NCI-H187 treated with DMSO at 0.1 percent for 48 hours (cell line): ENCODE measurements at places on chromosomes 5 and 9.

GRCh38 chr5:127621601-127622325 is 27.1 kb upstream of the CTXN3 start:
- no peak for DNase-seq

DNA sequence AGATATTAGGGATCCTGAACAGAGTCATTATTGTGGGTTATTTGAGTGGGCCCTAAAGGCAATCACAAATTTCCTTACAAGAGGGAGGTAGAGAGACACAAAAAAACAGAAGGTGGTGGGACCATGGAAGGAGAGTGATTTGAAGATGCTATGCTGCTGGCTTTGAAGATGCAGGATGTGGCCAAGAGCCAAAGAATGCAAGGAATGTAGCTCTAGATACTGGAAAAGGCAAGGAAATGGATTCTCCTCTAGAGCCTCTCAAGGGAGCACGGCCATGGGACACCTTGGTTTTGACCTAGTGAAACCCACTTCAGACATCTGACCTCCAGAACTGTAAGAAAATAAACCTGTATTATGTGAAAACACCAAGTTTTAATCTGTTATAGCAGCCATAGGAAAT is 53.8 kb downstream of the TTC39B start:
- no peak for DNase-seq

DNA sequence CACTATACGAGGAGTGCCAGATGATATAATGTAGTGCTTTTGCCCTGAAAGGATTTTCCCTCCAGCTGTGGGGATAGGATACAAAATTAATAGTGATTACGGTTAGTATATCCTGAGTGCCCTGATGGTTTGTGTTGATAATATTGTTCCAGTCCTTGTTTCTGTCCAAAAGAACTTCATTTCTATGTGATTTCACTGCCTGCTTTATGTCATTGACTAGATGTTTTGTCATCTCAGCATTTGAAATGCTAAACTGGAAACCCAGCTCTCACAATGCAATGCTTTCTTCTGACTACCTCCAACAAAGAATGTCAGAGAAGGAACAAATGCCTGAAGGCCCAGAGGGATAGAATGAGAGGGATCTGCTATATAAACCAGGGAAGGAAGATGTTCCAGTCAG is 177.8 kb downstream of the NIPBL start:
- no peak for DNase-seq

DNA sequence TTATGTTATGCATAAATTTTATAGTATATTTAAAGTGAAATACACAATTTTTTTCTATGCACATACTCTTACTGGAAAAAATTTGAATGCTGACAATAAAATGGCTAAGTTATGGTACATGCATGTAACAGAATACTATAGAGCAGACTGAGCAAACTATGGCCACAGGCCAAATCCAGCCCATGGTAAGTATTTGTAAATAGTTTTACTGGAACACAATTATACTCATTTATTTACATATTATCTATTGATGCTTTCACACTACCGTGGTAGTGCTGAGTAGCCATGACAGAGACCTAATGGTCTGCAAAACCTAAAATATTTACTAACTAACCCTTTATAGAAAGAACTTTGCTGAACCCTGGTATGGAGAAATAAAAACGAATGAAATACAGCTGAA is 45.7 kb downstream of the TEX10 start:
- DNase-seq = no peak

- DNase-seq = no peak
These were observed 157.7 kb downstream of the CEP120 start for GRCh38 chr5:123265551-123265950.

GRCh38 chr9:32247168-32247567 is 137.3 kb upstream of the ACO1 start:
- no peak for DNase-seq

- DNase-seq = no peak
These were observed 40.9 kb downstream of the CETN3 start for GRCh38 chr5:90368454-90369246.

DNA sequence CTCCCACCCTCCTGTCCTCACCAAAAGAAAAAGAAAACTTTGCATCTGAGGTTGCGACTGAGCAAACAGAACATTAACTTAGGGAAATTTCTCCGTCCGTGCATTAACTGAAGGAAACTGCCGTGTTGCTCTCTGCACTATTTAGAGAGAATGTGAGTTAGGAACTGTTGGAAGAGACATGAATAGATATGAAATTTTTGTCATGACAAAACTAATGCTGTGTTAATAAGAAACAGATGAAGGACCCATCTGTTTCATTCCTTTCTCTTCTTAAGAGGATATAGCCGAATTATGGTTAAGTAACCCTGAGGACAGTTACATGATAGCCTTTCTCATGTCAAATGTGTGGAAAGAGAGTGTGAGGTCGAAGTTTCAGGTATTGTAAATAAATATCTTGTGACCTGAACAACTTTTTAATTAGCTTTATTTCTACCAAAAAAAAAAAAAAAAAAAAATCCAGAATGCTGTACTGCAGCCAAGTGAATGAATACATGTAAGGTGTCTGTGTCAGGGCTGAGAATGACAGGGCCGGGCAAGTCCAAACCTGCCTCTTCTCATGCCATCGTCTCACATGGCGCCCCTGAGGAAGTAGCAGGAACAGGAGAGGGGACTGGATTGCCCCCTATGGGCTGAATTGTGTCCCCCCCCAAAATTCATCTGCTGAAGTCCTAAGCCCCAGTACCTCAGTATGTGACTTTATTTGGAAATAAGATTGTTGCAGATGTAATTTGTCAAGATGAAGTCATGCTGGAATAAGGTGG is 35.6 kb upstream of the ANKRD33B start:
- no peak for DNase-seq

DNA sequence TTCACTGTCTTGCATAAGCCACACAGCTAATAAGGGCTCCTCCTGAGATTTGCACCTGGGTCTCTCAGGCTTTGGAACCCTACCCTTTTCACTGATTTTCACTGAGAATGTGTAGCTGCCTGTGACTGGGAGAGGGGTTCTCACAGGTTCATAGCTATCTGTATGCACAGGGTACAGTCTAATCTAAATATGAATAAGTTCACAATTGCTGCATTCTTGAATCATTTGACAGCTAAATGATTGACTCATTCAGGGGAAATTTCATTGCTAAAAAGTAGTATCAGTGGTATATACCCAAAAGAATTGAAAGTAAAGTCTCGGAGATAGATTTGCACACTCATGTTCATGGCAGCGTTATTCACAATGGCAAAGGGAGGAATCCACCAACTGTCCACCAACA is 140.7 kb downstream of the BOD1 start:
- no peak for DNase-seq

DNA sequence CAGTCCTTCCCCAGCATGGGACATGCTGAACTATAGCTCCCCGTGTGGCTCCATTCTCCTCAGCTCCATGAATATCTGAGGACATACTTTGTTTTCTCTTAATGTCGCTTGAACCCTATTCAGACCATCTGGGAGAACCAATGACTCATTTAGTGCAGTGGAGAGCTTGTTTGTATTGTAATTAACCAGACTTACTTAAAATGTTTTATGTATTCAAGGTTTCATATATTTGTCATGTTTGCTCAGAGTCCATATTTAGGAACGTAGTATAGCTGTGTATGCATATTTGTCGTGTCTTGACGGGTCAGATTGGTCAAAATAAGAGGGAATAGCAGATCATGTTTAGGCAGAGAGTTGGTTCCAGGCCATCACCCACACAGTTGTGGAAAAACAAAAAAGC is 150.1 kb upstream of the NTRK2 start:
- DNase-seq = no peak

DNA sequence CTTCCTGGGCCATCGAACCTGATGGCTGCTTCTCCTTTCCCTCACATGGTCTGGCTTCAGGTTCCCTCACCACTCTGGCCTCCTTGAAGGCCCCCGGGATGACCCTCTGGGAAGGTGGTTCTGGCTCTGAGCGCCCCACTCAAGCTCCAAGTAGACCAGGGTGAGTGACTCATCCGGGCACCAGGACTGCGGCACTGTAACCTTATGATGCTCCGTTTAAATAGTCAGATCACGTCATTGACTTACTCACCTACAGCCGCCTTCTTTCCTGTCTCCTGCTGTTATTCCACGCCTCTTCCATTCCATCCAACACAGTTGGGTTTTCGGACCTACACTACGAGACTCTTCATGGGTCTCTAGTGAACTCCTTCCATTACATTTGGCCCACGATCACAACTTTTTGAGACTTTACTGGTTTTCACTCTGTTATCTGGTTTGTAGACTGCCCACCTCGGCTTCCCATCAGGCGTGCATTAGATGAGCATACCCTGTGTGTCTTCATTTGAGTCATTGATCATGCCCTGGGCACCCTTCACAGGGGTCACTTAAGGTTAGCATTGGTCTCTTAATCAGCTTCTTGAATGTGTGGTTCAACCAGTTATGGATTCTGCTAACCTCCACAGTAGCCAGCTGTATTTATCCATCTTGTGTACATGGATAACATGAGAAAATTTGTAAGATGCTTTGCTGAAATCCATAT is 138.8 kb upstream of the LMX1B start:
- no peak for DNase-seq

- no peak for DNase-seq
These were observed 20.4 kb upstream of the DELE1 start for GRCh38 chr5:141903261-141903660.

- DNase-seq = no peak
These were observed 61.3 kb downstream of the KDM4C start for GRCh38 chr9:6819112-6819511.

DNA sequence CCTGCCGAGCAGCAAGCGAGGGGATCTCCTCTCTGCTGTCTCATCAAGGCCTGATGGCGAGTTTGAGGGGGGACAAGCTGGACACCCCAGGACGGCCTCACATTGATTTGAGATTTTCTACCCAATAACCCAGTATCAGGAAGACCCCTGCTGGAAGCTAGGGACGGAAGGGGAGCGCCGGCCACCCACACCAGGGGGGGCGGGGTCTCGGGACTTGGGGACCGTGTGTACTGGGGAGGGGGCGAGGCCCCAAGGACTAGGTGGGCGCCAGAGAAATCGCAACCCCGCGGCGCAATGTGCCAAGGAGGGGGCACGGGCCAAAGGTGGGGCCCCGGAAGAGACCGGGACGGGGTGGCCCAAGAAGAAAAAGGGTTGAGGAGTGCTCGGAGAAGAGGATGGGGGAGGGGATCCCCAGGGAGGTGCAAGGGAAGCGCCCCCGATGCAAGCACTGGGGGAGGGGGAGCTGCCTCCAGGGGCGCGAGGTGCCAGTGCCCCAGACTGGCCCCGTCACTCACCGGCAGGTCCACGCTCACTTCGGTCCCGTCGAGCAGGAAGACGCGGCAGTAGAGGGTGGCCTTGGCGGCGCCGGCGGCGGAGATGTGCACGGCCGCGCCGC is 1.1 kb downstream of the EPB41L4B start:
- DNase-seq = no peak

- DNase-seq = no peak
These were observed 94.8 kb downstream of the LHFPL2 start for GRCh38 chr5:78553580-78554353.

- no peak for DNase-seq
These were observed 57.4 kb upstream of the RANBP6 start for GRCh38 chr9:6072865-6073264.

DNA sequence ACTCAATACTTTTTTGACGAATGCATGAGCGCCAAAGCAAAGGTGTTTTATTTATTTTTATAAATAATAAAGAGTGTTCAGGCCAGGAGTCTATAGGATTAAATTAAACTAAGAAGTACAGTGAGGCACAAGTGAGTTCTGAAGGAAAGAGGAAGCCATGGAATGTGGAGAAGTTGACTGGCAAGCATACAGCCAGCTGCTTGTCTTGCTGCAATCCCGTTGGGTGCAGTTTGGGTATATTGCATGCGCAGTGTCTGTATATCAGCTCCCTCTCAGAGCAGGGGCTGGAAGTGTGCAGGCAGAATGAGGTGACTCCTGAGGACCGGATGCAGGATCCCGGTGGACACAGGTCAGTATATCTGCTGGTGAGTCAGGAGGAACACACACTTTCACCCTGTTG is 315.6 kb downstream of the ZSWIM6 start:
- DNase-seq = no peak

DNA sequence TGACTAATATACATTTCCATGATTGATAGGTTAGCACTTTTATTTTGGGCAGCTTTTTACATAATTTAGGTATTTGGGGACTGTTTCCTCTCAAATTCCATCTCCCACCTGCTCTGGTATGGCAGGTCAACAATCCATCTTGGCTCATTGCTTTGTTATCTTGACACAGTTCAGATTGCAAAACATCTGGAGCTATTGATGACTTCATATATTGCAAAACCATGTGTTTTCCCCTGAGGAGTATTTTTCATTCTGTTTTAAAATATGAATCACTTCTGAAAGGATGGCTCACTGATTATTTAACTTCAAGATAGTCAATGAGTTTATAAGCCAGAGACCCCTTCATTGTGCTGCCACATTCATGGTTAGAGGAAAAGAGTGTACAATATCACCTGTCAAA is 1206.0 kb upstream of the C9orf72 start:
- no peak for DNase-seq

DNA sequence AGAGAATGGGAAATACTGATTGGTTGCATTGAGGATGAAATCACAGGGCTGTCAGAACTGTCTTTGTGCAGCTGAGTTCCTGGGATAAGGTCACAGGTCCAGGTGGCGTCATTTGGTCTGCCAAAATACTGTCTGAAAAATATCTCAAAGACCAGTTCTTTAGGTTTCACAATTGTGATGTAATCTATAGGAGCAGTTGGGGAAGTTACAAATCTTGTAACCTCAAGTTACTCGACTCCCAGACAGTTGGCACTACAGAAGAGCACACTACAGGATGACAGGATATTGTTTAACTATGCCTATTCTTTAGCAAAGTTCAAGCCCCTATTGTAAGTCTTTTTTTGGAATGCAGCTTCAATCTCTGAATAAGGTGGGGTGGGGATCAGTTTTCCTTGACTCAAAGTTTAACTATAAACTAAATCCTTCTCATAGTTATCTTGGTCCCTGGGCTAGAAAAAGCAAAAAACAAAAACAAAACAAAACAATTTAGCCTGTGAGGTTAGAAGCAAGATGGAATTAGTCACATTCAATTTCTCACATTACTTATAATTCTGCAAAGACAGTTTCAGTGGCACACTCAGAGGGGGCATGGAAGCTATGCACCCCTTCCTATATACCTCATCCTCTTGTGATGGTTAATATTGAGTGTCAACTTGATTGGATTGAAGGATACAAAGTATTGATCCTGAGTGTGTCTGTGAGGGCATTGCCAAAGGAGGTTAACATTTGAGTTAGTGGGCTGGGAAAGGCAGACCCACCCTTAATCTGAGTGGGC is 276.0 kb downstream of the AUH start:
- DNase-seq = no peak

DNA sequence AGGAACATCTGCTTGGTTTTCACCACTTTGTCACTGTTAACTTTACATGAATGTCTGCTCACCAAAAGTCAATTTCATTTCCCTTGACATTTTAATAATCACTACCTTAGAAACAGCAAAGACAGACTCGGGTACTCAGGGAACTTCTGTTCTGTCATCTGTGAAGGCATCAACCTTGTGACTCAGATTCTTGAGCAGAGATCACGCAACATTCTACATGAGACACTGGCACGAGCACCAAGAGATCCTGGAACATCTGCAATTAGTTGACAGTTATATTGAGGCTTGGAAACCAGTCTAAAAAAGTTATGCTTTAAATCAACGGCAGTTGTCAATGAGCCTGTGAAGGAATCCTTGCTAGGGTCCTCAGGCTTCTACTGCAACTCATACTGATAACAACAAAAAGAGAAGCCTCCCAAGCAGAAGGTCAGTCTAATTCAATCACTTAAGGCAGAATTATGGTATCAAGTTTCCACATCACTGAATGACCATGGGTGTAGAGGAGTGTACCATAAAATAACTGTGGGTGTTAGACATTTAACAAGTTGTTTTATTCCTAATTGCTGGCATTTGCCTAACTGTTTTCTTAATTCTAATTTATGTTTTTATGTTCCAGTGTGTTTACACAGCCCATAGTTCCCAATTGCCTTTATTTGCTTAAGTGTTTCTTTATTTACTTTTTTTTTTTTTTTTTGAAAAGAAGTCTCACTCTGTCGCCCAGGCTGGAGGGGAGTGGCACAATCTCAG is 3.3 kb upstream of the PBX3 start:
- DNase-seq = no peak
